ENCODE measurements at places on chromosomes 12 and 14. TPM values are rescaled to one million over a fixed set of nuclear protein-coding genes. Genes with fewer than 3 reads are reported as not detected.

RASSF9 gene
- polyA plus RNA-seq = 2.6 TPM

CRIP1 gene
- 0.37 TPM for polyA plus RNA-seq

TBC1D30 gene
- 0.49 TPM for polyA plus RNA-seq

TAPBPL gene
- polyA plus RNA-seq = 7.3 TPM

CDKN3 gene
- polyA plus RNA-seq = 47.2 TPM

PYGL gene
- 132 TPM for polyA plus RNA-seq

GLT1D1 gene
- not detected for polyA plus RNA-seq

- DNase-seq = no peak
These were observed 45.9 kb upstream of the CNOT2 start for GRCh38 chr12:70197345-70197744.

DNA sequence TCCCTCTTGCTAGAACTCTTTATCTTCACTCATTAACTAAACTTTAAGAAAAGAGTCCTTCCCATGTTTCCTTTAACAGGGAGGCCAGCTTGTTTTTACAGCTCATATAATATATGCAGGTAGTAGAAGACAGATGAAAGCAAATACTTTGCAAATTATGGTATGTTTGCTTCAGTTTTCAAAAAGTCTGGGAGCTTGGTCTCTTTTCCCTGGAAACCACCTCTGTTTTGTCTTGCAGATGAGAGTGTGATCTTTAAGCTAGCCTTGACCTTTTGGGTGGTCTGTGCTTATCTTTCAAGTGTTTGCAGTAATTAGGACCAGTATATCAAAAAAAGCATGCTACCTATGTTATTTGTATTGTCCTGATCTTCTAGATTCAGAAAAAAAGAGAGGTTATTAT lies 62.7 kb downstream of the ERC1 start:
- DNase-seq = no peak

DNA sequence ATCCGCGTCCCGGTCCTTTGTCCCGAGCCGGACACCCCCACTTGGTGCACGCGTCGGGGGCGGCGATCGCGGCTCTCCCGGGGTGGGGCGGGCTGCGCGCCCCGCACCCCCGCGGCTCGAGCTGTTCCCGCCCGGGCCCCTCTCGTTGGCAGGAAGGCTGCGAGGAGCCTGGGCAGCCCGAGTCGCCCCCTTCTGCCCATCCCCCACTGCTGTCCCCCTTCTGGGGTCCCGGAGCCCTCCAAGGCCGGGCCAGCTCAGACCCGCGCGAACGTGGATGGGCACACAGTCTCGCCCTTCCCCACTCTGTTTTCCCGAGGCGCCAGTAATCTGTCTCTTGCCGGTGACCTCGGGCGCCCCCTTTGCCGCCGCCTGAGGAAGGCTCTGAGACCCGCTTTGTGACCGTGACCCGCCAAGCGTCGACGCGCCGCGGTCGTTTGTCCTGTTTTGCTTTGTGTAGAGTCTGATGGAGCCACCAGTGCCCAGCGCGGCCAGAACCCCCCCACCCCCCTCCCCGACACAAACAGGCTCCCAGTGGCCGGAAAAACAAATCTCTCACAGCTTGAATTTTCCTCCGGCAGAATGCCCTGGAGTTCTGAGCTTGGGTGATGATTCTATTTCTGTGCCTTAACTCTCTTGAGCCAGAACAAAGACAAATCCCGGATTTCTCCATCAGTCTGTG lies 610 bp downstream of the C14orf132 start:
- no peak for DNase-seq

DNA sequence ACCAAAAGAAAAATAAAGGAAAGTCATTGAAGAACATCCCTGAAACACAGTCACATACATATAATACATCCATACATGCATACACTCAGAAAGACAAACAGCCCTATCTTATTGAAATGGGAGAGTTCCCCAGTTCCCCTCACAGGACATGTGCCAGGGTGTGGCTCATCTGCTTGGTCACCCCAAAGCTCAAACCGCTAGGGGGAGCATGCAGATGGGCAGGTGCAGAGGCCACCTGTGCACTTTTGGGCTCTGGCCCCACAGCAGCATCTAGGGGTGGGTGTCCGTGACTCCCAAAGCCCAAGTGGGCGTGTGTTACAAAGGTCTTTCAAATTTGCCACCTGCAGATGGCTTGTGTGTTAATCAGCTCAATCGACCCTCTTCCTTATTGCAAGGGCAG lies 75.2 kb downstream of the CMAS start:
- DNase-seq = no peak

DNA sequence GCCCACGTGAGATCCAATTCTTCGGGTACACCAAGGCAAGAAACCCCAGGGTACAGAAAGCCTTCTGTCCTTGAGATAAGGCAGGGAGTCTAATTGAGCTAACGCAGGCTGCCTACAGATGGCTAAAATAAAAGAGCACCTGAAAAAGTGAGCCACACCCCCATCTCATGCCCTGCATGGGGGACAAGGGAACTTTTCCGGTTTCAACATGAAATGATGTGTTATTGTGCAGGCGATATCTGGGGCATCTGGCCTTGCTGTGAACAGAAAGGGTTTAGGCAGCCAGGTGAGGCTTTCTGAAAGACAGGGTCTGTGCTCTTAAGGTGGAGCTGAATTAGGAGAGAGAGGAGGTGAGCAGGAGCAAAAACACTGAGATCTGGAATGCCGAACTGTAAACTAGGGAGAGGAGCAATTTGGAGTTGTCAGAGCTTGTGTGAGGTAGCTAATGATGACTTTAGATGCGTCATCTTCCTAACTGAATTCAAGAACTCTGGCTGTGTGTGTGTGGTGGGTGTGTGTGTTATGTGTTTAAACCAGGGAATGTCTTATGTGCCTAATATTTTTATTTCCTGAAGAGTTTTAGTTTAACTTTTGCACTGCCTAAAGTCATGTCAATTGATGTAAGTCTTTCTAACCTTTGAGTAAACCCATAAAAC lies 20.1 kb upstream of the LDHB start:
- no peak for DNase-seq

GRCh38 chr12:7042842-7043241 lies 17.7 kb upstream of the C1S start:
- peak; percentile 52 for DNase-seq

- DNase-seq = peak; percentile 58
These were observed 96.3 kb upstream of the EEA1 start for GRCh38 chr12:93025145-93026103.

DNA sequence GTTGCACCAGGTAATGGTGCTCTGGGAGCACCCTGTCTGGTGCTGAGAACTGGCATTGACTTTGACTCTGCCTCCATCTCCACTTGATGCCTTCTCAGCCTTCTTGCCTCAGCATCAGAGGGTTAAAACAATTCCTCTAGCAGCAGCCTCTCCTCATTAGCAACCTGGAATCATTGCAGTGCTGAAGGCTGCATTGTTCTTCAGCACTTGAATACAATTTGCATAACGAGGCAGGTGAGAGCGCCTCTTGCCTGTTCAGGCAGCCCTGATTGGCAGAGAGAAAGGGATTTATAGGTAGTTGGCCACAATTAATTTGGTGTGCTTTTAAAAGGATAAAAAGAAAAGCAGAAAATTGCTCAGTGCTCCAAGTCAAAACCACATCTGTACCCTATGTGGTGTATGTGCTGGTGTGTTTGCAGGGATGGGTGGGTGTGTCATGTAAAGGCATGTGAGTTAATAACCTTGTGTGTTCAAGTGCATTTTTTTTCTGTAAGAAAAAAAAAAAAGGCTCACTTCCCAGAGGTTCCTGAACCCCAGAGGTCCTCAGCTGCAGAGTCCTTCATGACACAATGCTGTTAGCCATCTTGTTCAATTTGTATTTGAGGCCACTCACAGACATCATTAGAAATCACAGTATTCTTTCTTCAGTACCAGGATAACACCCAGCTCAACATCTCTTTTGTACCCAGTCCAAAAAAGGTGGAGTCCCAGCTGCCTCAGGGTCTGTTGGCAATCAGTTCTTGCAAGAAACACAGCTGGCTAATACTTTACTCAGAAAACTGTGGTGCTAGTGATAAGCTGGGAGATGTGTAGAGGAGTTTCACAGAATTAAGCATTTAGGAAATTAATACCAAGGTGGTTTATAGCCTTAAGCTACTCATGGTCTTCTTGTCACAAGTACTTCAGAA lies 385.6 kb downstream of the GRIN2B start:
- DNase-seq = peak; percentile 51

- no peak for DNase-seq
These were observed 265.5 kb downstream of the ZFP36L1 start for GRCh38 chr14:68527329-68527851.

DNA sequence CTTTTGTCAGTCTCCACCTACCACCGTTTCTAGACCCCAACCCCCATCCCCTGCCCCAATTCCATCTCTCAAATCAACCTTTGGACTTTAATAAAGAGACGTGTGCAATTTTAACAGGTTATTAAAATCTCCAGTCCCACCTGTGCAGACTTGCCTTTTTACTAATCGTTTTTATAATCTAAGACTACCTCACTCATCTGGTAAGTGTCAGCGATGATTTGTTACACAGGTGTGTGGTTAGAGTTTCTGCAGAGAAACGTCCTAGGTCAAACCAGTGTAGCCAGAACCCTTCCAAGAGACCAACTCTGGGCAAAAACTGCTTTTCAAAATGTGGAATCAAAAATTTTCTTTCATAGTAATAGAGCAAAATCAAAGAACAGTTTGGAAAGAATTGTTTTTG lies 60.4 kb upstream of the PELI2 start:
- DNase-seq = no peak

GRCh38 chr12:13564266-13564810 lies 367.8 kb downstream of the EMP1 start:
- no peak for DNase-seq

DNA sequence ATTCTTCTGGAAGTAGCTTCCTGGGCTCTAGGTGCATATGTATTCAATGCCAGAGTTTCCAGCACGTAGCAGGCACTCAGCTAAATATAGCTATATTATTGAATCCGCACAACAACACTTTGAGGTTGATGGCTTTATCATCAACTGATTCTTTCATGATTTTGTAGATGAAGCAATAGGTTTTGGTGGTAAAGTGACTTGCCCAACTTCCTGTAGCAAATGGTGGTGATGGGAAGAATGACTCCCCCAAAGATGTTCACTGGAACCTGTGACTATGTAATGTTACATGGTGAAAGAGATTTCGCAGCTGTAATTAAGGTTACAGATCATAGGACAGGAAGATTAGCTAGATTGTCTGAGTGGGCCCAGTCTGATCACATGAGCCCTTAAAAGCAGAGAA lies 3.2 kb downstream of the TDRD9 start:
- DNase-seq = no peak

DNA sequence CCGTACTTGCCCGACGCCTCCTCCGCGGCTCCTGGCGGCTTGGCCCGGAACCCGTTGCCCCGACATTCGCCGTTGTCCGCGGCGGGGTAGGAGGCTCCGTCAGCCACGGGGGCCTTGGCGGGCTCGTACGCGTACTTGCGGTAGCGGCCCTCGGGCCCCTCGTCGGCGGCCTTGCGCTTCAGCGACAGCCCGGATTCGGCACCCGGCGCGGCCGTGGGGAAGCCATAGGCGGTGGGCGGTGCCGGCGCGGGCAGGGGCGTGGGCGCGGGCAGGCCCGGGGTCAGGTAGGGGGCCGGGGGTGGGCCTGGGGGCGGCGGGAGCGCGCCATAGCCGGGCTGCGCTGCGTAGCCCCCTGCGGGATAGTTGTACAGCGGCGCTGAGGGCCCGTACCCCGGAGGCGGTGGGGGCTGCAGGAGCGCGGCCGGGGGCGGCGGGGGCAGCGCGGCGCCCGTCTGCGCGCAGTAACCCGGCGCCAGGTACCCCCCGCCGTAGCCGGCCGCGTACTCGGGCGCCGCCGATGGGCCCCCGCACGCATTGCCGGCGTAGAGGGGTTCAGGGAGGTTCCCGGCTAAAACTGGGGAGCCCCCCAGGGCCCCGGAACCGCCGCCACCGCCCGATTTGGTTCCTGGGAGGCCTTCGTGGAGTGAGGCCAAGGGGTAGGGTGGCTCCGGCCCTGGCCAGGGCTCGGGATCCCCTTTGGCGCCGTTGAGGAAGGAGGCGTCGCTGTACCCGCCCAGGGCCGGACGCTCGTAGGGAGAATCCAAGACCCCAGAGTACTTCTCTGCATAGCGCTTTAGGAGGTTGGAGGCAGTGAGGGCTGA lies 26.9 kb downstream of the FIGNL2 start:
- no peak for DNase-seq

- no peak for DNase-seq
These were observed 50.6 kb downstream of the DUSP16 start for GRCh38 chr12:12511895-12512711.

GRCh38 chr14:91523972-91524371 lies 13.9 kb upstream of the PPP4R3A start:
- no peak for DNase-seq

DNA sequence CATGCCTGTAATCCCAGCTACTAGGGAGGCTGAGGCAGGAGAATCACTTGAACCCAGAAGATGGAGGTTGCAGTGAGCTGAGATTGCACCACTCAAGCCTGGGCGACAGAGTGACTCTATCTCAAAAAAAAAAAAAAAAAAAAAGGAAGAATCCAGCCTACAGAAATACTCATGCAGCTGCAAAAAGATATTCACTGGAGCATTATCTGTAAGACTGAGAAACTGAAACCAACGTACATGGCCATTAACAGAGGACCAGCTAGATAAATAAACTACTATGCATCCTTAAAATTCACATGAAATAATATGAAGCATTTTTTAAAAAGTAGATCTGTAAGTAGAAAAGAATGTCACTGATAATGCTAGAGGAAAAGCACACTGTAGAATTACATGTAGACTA lies 3.5 kb downstream of the SLC7A7 start:
- no peak for DNase-seq

- DNase-seq = no peak
These were observed 44.3 kb upstream of the SPTLC2 start for GRCh38 chr14:77660754-77661153.

- no peak for DNase-seq
These were observed 490.9 kb upstream of the MIS18BP1 start for GRCh38 chr14:45743884-45744283.

GRCh38 chr12:89999699-90000505 lies 291.3 kb upstream of the ATP2B1 start:
- no peak for DNase-seq

GRCh38 chr14:38880643-38881524 lies 222.2 kb downstream of the SEC23A start:
- DNase-seq = no peak

- no peak for DNase-seq
These were observed 32.3 kb downstream of the NRDE2 start for GRCh38 chr14:90299408-90299807.

GRCh38 chr12:58588770-58589169 lies 331.5 kb downstream of the LRIG3 start:
- peak; percentile 56 for DNase-seq

DNA sequence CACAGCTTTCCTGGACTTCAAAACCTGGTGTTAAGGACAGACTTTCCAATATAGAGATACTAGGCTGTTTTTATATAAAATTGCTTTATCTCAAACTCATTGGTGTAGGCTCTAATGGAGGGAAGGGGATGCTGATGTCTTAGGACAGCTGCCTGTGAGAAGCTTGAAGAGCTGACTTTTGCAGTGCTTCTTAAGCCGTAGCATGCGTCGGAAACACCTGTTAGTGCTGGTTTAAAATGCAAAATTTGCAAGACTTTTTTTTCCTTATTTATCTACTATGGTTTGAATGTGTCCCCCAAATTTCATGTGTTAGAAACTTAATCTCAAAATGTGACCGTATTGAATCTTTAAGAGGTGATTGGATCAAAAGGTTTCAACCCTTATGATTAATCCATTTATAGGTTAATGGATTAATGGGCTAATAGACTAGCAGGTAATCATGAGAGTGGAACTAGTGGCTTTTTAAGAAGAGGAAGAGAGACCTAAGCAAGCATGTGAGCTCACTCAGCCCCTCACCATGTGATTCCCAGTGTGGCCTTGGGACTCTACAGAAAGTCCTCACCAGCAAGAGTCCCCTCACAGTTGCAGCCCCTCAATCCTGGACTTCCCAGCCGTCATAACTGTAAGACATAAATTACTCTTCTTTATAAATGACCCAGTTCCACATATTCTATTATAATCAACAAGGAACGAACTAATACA lies 60.9 kb upstream of the FUT8 start:
- DNase-seq = no peak

- no peak for DNase-seq
These were observed 22.8 kb upstream of the SRRM4 start for GRCh38 chr12:118958520-118958919.
